ENCODE measurements at places on chromosomes 6 and 20.

- no peak for DNase-seq
These were observed 133.8 kb downstream of the SMOC2 start for GRCh38 chr6:168574699-168575195.

DNA sequence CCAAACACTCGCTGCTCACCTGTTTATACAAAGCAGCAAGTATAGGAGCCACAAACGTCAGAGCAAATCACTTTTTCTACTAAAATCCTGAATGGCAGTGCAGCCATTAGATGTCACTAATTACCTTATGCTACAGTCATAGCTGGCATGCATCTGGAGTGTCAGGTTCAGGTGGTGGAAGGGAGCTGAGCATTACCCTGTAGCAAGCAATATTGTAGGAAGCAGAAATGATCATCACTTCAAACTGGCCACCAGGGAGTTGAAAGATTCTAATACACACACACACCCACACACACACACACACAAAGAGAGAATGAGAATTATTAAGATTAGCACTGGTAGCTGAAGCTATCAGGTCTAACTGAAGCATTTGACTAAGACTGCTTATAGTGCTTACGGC is 75.8 kb downstream of the EFHC1 start:
- no peak for DNase-seq

GRCh38 chr20:62709537-62709905 is 885 bp downstream of the NTSR1 start:
- no peak for DNase-seq

- no peak for DNase-seq
These were observed 3.1 kb upstream of the SNAP91 start for GRCh38 chr6:83711958-83712357.

GRCh38 chr6:52595000-52595795 is 18.3 kb upstream of the TRAM2 start:
- no peak for DNase-seq

- no peak for DNase-seq
These were observed 115.8 kb downstream of the HFE start for GRCh38 chr6:26202811-26203583.

GRCh38 chr6:106511288-106512047 is 117.8 kb downstream of the RTN4IP1 start:
- peak; percentile 65 for DNase-seq

- no peak for DNase-seq
These were observed 434 bp downstream of the ZKSCAN4 start for GRCh38 chr6:28251661-28252008.

GRCh38 chr20:4657096-4657495 is 64.6 kb upstream of the PRND start:
- DNase-seq: no peak

DNA sequence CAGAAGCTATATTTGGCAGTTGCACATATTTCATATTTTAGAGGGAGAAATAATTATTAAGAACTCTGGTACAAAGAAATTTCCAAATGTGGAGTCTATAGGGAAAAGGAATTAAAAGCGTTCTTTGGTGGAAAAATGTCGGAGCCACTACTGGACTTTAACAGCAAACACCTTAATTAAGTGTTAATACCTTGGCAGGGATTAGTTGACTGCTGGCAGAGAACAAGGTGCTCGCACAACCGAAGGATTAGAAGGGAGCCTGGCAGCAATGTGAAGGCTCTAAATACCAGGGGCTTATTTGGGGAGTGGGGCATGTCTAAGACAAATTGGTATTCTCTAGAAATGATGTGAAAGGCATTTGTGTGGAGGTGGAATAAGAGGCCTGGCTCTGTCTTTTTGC is 98.9 kb downstream of the PAK5 start:
- DNase-seq: no peak
